Activated CD4-positive, alpha-beta T cell treated with anti-CD3 and anti-CD28 coated beads for 48 hours (primary cell): ENCODE measurements at places on chromosomes 6 and 20.

DNA sequence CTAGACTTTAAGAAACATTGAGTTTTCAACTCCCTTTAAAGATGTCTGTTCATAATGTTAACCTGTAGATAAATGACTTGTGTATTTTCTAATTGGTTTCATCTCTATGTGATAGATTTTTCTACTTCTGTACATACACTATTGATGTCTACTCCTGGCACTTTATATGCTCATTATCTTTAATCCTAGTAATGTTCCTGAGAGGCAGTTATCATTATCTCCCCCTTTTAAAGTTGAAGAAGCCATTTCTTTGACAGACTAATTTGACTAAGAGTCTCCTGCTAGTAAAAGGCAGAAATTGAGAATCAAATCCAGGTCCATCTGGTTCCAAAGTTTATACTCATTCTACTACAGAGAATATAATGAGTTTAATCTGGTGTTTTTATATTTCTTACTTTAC lies 137.2 kb upstream of the SAMD5 start:
- DNase-seq: no peak

DNA sequence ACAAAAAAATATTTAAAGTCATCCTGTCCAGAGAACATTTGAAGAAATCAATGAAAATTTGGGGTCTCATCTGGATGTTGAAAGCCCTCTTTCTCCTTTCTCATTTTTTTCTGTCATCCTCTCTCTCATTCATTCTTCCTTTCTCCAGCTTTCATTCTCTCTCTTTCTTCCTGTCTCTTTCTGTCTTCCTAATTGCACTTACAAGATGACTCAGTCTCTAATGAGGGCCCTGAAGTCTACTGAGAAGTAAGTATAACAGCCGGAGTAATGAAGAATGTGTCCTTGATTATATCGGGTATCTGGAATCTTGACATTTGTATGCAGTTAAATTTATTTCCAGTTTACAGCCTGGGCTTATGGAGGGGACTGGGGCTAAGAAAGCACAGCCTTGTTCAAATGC lies 232.2 kb upstream of the SULF2 start:
- DNase-seq: no peak

DNA sequence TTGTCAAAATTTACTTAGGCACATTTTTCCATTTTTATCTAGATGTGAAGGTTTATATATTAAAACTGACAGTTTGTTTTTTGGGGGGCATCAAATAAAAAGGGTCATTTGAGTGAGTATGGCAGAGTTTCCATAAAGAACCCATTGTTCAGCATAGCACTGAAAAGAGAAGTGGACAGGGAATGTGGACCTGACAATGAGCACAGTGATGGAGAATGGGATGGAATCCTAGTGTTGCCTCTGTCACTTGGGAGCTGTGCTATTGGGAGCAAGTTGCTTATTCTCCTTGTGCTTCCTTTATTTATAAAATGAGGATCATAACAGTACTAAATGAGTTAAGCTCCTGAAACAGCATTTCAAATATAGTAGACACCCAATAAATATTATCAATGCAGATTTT lies 130.7 kb upstream of the SIM1 start:
- DNase-seq: no peak

DNA sequence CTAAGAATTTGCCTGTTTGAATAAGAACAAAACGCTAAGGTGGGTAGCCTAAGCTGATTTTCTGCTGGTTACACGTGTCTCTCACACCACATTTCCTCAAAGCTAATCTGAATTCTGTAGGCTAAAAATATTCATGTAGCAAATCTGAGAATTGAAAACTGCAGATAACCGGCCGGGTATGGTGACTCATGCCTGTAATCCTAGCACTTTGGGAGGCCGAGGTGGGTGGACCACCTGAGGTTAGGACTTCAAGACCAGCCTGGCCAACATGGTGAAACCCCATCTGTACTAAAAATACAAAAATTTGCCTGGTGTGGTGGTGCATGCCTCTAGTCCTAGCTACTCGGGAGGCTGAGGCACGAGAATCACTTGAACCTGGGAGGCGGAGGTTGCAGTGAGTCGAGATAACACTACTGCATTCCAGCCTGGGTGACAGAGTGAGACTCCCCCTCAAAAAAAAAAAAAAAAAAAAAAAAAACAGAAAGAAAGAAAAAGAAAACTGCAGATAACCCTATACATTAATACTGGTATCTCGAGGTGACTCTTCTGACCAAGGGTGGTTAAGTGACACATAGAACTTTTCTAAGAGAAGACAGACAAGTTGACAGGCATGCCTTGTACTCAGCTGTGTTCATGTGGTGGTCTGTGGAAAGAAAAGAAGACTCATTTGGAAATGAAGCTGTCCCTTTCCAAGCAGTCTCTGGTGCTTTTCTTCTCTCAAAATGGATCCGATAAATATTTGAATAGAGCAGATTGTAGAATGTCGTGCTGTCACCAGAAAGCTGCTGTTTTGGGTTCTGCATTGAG lies 24.7 kb upstream of the ASXL1 start:
- peak; percentile 62 for DNase-seq

DNA sequence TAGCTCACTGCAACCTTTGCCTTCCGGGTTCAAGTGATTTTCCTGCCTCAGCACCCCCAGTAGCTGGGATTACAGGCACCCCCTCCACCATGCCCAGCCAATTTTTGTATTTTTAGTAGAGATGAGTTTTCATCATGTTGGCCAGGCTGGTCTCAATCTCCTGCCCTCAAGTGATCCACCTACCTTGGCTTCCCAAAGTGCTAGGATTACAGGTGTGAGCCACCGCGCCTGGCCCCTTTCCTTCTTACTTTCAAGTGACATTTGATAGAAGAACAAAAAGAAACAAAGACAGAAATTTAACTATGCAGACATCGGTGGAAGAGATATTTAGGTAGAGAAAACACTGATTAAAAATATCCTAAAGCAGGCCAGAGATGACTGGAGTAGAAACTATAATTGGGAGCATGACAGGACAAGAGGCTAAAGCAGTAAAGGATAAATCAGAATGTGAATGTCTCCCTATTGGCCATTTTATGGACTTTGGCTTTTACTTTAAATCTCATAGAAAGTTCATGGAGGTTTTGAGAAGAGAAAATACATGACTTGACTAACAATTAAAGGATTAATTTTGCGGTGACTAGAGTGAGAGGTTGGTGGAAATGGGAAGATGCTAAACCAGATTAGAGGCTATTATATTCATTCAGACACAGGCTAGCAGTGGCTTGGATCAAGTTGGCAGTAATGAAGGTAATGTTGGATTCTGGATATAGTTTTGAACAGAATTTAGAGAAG lies 2.2 kb upstream of the EYS start:
- no peak for DNase-seq

GRCh38 chr6:132961610-132962009 lies 147.2 kb downstream of the RPS12 start:
- DNase-seq: peak; percentile 4
